Occipital lobe (tissue), 3 donors: ENCODE measurements at places on chromosomes 4 and X. TPM values are rescaled to one million over a fixed set of nuclear protein-coding genes. Genes with fewer than 3 reads are reported as not detected.

Gene MAGEA12
- total RNA-seq: not detected

Gene PABPC4L
- 1.2 TPM for total RNA-seq

Gene AIMP1
- 25.3 TPM for total RNA-seq

Gene CXCL11
- total RNA-seq: not detected

Gene GLOD5
- not detected for total RNA-seq

Gene DOCK11
- 20.6 TPM for total RNA-seq

Gene NAP1L3
- total RNA-seq: 126 TPM

Gene C1QTNF7
- total RNA-seq: 2.8 TPM

Gene IL2
- total RNA-seq: not detected

Gene AFM
- not detected for total RNA-seq

Gene CT45A1
- total RNA-seq: not detected

Gene PCDH18
- total RNA-seq: 26.0 TPM

Gene SPATA18
- 1.2 TPM for total RNA-seq

Gene MAMLD1
- total RNA-seq: 0.94 TPM

Gene F11
- not detected for total RNA-seq

Gene TCEAL6
- 6.7 TPM for total RNA-seq

Gene L1CAM
- total RNA-seq: 98.1 TPM

Gene KIT
- 33.4 TPM for total RNA-seq

Gene ZBTB49
- 8.4 TPM for total RNA-seq

Gene TENM3
- 44.9 TPM for total RNA-seq

Gene MTNR1A
- 0.94 TPM for total RNA-seq

Gene FDCSP
- total RNA-seq: not detected

Gene LRCH2
- total RNA-seq: 58.2 TPM

Gene TGIF2LX
- not detected for total RNA-seq

Gene IDS
- total RNA-seq: 121 TPM

Gene GPR143
- total RNA-seq: 1.2 TPM

Gene SSX4B
- not detected for total RNA-seq

Gene PPARGC1A
- 5.5 TPM for total RNA-seq

Gene COL25A1
- total RNA-seq: 6.4 TPM

Gene TSPAN7
- total RNA-seq: 47.1 TPM

Gene TASL
- total RNA-seq: 1.4 TPM

Gene SERTM2
- 0.16 TPM for total RNA-seq

Gene ANOS1
- total RNA-seq: 22.0 TPM

Gene PDGFRA
- total RNA-seq: 74.7 TPM

Gene FAT4
- 95.3 TPM for total RNA-seq

Gene ANK2
- total RNA-seq: 648 TPM

Gene SYN1
- total RNA-seq: 17.5 TPM

Gene VCX2
- not detected for total RNA-seq

Gene PAK3
- total RNA-seq: 119 TPM

Gene USP17L21
- not detected for total RNA-seq

Gene VCX3A
- not detected for total RNA-seq

Gene EREG
- under 0.01 TPM for total RNA-seq

Gene ARHGAP24
- total RNA-seq: 2.2 TPM

Gene HPSE
- 1.6 TPM for total RNA-seq

Gene SMIM10L2A
- 10.0 TPM for total RNA-seq

Gene ALB
- total RNA-seq: 14.2 TPM

Gene RHOXF1
- not detected for total RNA-seq

Gene DIPK2B
- 1.7 TPM for total RNA-seq

Gene MAGEA9B
- not detected for total RNA-seq

Gene SPANXB1
- total RNA-seq: not detected

Gene FAM184B
- total RNA-seq: 3.6 TPM

Gene ANXA3
- 5.1 TPM for total RNA-seq

Gene PAGE4
- not detected for total RNA-seq

Gene ERAS
- not detected for total RNA-seq
